ENCODE measurements at places on chromosomes 13 and 19.

GRCh38 chr13:77868717-77869116, 49.9 kb downstream of the EDNRB start:
- no peak for DNase-seq

- DNase-seq = no peak
Measured at GRCh38 chr19:14006766-14007562, 844 bp upstream of the RFX1 start.

- no peak for DNase-seq
Measured at GRCh38 chr13:28041501-28041900, 53.0 kb upstream of the URAD start.

GRCh38 chr13:114157869-114158495, 21.1 kb upstream of the CFAP97D2 start:
- DNase-seq = no peak

GRCh38 chr19:53792721-53793433, 31.2 kb downstream of the NLRP12 start:
- peak; percentile 52 for DNase-seq

DNA sequence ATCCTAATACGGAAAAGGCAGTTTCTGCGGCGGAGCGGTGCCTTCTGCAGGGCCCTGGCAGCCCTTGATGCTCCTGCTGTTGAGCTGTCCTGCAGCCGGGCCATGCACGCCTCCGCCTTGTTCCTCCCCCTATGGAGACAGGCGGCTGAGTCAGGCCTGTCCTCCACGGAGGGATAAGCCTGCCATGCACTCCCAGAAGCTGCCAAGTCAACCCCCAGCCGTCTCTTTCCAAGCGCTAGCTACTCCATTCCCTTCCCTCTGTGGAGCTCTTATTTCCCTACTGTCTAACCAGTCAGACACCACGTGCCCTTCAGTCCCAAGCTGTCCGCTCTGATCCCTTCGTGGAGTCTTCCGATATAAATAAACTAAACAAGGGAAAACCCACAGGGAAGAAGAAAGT, 197.0 kb downstream of the COL4A1 start:
- no peak for DNase-seq

DNA sequence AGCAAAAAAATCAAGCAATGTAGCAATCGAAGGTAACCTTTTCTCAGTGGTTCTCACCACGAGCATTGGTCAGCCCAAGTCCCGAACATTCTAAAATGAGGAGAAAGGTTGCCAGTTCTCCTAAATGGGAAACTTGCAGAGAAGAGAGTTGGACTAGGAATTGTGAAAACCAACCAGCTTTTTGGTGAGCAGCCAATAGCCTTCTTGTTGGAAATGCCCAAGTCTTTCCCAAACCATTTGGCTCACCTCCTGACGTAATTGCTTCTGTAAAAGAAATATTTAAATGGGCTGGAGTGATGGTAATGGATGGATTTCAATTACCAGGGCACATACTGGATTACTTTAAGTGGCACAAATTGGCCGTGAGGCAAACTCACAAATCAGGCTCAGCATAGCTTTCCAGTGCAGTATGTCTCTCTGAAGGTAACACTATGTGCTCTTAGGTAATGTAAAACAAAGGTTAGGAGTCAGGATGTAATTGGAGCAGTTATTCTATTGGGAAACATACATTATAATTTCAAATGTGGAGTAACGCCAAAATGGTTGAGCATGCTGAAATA, 423.2 kb downstream of the KLF5 start:
- DNase-seq = no peak

DNA sequence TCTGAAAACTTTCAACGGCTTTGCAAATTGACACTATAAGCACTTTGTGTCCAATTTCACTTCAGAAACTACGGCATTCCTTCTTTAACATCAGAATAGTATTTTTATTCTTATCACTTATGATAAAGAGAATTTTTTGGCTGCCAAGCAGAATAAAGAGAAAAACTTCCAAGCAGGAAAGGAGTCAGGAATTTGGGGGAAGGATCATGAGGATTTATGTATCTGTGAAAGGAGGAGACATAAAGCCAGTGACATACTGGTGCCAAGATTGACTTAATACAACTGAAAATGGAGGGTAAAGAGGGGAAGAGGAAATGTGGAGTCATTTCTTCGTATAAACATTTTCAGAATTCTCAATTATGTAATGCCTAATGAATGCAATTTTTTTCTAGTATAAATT, 94.7 kb downstream of the RBM26 start:
- DNase-seq = no peak

DNA sequence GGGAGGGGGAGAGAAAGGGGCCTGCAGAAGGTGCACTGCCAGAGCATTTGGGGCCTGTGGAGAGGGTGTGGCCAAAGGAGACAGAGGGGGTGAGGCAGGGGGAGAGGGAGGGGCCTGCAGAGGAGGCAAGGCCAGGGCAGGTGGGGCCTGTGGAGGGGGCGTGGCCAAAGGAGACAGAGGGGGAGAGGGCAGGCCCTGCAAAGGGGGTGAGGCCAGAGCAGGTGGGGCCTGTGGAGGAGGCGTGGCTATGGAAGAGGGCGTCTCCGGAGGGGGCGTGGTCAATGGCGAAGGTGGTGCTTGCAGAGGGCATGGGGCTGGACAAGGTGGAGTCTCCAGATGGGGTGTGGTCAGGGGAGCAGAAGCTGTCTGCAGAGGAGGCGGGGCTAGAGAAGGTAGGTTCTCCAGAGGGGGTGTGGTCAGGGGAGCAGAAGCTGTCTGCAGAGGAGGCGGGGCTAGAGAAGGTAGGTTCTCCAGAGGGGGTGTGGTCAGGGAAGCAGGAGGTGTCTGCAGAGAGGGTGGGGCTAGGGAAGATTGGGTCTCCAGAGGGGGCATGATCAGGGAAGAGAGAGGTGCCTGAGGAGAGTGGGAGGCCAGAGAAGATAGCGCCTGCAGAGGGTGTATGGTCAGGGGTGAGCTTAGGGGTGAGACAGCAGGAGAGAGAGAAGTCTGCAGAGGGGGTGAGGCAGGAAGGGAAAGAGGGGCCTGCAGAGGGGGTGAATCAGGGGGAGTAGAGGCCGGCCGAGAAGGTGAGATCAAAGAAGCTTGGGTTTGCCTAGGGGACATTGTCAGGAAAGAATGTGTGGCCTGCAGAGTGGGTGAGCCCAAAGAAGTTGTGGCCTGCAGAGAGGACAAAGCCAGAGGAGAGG, 3.4 kb downstream of the PRR36 start:
- peak; percentile 56 for DNase-seq

DNA sequence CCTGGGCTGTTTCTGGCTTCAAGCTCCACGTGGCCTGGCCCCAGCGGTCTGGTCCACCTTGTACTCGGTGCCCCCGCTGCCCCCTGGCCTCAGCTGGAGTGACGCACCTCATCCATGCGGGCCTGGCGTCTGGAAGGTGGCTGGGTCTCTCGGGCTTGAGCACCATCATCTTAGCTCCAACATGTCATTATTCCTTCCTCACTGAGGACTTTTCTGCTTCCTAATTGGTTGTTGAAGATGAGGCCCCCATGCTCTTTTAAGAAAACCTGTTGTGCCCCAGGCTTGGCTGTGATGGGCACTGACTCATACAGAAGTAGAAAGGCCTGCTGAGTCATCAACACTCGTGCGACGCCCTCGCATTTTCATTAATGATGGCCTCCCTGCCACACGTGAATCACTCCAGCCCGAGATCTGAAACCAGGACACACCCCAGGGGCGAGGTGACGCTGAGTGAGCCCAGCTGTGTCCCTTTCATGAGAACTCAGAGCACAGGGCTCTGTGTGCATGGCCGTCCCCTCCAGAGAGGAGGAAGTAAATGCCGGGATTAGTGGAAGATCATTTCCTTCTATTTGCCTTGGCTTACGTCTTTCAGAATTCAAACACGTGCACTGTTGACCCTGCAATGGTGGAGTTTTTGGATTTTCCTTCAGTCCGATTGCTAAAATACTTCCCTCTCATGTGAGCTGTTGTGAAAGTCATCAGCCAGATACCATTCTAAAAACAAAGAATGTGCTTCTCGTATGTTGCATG, 14.0 kb upstream of the GJA3 start:
- DNase-seq = peak; percentile 62

GRCh38 chr13:51785712-51786424, 18.1 kb downstream of the DHRS12 start:
- no peak for DNase-seq

- no peak for DNase-seq
Measured at GRCh38 chr13:30561511-30561910, 56.2 kb upstream of the USPL1 start.

DNA sequence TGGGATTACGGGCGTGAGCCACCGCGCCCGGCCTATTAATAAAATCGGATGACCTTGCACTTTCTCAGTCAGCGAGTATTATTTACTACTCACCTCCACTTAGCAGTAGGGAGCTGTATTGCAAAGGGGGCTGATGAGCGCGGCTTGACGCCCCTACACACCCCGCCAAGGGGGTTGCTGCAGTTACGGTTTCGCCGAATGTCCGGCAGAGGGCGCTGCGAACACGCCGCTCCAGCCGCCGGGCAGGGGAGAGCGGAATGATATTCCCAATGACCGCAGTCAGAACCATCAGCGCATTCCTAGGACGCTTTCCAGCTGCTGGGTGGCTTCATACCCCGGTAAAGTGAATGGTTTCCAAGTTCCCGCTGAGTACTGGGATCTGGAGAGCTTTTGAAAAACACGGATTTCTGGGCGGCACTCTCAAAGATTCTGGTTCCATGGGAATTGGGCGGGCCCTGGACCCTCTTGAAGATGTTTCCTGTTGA, 30.0 kb upstream of the TPT1 start:
- DNase-seq = no peak

DNA sequence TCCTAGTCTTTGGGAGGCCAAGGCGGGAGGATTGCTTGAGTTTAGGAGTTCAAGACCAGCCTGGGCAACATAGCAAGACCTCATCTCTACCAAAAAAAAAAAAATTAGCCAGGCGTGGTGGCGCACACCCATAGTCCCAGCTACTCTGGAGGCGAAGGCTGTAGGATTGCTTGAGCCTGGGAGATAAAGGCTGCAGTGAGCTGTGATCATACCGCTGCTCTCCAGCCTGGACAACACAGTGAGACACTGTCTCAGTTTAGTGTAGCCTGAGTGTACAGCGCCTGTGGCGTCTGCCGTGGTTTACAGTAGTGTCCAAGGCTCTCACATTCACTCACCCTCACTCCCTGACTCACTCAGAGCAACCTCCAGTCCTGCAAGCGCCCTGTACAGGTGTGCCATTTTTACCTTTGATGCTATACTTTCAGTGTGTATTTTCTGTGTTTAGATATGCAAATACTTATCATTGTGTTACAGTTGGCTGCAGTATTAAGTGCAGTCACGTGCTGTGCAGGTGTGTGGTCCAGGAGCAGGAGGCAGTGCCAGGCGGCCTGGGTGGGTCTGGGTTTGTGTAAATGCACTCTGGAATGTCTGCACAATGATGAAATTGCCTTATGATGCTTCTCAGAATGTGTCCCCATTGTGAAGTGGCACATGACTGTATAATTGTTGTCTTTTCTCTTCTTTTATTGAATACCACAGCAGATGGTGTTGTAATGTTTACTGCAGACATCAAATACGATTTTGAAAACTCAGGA, 36.1 kb upstream of the DCUN1D2 start:
- DNase-seq = no peak

DNA sequence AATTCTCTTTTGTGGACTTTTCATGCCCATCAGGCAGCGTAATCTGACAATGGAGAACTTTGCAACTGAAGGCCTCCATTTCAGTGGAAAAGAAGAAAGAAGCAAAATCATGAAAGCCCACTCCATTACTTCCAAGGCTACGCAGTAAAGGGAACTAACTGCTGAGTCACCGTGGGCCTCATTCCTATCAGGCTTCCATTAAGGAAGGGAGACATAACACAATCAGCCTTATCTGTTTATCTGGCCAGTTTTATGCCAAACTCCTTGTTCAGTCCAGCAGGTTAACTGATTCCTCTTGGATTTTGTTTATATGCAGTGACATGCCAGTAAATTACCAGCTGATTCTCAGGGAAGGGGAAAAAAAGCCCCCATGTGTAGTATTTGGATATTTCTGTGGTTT, 56.8 kb upstream of the KATNAL1 start:
- DNase-seq = no peak

GRCh38 chr19:44814517-44814916, 5.6 kb downstream of the BCAM start:
- no peak for DNase-seq

DNA sequence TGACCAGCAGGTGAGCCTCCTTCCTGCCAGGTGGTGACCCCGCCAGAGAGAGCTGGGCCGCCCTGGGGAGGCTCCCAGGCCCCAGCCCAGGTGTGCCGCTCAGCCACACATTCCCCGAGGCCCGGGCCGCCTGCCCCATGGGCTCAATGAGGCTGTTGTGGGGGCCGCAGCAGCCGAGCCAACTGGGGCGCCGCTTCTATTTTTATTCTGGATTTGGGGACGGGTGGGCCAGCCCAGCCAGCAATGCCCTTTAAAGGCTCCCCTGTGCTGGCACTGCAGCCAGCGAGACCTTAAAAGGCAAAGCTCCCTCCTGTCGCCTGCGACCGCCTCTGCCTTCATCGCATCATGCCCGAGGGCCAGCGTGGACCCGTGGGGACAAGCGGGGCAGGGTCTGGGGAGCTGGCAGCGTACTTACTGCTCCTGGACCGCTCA, 17.7 kb upstream of the CRTC1 start:
- DNase-seq = no peak

DNA sequence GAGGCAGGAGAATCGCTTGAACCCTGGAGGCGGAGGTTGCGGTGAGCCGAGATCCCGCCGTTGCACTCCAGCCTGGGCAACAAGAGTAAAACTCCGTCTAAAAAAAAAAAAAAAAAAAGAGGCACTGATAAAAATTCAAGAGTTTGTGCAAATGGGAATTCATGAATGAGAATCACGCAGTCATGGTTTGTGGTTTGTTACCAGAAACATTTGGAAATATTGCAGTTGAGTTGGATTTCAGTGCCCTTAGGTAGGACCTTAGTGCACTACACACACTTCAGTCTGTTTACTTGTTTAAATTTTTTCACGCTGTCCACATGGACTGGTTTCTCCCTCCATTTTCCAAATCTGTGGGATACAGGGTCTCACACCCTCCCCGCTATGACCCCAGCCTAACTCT, 28.4 kb downstream of the ZNF844 start:
- DNase-seq = no peak

DNA sequence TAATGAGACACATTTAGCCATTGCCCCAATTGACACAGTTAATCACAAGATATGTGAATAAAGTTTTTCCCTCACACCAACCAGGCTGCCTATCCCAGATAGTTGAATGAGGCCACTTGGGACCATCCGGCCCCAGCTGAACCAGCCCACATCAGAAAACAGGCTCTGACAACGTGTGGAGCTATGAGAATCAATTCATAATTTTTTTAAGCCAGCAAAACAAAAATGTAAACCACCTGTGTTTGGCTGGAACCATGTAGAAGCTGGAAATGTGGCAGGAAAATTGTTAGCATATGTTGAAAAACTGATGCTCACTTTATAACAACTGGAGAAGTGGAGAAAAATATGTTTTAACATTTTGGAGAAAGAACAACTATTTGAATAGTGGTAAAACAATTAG, 1161.3 kb downstream of the SLITRK1 start:
- no peak for DNase-seq

DNA sequence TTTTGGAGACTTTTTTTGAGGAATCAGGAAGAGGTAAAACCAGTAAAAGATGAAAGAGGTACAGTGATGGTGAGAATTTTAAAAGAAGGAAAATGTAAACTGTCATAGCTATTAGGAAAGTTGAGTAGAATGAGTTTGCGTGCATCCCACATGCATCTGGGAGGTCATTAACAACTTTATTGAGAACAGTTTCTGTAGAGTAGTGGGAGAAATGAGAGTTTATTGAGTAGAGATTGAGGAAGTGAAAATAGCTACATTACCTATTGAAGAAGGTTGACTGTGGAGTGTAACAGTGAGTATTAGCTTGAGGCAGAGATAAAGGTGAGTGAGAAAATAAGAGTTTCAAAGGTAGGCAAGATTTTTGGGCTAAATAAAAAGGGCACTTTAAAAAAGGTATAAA, 38.7 kb downstream of the BRCA2 start:
- no peak for DNase-seq

All from stimulated activated CD4-positive, alpha-beta T cell treated with anti-CD3 and anti-CD28 coated beads, Interleukin-12 subunit alpha, Interleukin-12 subunit beta, amount 100 ng/mL, for 24 hours (primary cell).